ENCODE measurements at places on chromosomes 2 and 18.
A peak's percentile ranks its signal among the peaks of the same experiment; 100 is the strongest.

- no peak for DNase-seq
Measured at GRCh38 chr2:184305105-184305504, 293.2 kb upstream of the ZNF804A start.

GRCh38 chr2:183996825-183997793 lies 601.2 kb upstream of the ZNF804A start:
- DNase-seq, result no peak

DNA sequence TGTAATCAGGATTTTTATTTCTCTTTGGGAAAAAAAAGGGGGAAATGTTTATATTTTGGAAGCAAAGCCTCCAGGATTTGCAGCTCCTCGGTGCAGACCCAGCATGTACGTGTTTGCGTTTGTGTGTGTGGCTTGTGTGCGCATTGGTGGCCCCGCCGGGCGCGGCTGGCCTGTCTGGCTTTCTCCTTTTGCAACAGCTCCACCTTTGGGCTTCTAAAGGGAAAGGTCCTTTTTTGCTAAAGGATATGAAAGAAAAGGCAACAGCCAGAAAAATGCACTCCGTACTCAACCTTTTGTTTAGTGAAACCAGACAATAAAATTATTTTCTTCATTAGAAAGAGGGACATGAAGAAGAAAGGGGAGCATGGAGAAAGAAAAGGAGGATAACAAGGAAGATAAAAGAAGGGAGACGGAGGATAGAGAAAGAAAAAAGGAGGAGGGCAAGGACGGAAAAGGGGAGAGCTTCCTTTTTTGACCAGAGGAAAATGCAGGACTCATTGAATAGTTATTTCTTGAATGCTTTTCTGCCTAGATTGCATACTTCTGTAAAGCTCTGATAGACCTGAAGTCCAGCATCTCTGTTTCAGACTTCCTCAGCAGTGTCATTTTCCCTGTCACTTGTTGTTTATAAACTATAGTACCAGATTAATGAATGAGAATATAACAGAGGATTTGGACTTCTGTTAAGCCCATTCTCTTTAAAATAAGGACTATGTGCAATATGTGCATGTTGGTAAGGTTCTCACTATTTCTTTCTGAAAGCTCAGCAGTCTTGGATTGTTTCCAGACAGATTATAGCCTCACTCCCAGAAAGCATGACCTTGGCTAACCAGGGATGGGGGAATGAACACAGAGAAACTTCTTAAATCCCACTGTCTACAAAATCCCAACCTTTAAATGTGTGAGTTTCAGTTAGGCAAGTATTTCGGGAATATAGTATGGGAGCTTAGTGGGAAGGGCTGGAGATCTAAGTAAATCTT lies 563.1 kb upstream of the PIK3C3 start:
- no peak for DNase-seq

DNA sequence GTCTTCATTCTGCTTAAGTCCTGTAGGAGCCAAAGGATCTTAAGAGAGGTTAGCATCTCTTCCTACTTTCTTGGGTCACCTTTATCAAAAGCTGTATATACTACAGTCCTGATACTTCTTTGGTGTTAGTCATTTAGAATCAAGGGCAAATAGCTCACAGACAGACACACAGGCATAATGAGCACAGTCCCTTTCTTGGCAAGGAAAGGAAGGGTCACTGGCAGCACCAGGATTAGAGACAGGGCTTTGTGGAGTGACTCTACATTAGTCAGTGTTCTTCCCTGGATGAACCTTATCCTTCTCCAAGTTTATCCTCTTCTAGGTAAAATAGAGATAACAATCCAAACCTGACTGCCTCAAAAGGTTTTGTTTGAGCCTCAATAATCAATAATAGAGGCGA lies 40.0 kb upstream of the NCKAP5 start:
- no peak for DNase-seq

GRCh38 chr2:12764075-12764730 lies 47.5 kb downstream of the TRIB2 start:
- no peak for DNase-seq

DNA sequence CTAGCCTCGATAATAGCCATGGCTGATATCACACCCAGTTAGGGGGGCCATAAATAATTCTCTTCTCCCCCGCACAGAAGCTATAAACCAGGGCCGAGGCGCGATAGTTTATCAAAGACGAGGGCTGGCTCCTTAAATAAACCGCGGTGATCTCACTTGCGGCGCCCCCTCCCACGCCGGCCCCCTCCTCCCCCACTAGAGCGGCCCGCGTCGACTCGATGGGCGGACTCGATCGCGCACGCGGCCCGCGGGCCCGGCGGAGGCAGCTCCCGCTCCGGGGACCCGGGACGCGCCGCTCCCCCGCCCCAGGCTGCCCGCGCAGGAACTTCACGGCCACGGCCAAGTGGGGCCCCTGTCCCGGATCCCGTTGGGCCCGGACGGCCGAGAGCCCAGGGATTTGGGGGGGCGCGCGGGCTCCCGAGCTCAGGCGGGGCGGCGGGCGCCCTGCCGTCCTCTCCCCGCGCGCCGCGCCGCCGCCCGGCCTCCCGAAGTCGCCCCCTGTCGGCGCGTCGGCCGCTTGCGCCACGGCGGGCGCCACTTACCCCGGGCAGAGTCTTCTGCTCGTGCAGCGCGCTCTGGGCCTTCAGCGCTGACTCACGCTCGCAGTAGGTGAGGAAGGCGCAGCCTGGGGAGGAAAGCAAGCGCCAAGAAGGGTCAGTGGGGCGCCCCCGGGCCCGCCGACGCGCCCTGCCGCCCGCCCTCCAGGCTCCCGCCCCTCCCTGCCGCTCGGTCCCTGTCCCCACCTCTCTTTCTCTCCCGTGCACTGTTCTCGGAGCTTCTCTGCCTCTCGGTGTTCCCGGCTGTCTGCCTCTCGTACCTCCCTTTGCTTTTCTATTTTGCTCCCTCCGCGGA lies 80.4 kb downstream of the CELF4 start:
- no peak for DNase-seq

DNA sequence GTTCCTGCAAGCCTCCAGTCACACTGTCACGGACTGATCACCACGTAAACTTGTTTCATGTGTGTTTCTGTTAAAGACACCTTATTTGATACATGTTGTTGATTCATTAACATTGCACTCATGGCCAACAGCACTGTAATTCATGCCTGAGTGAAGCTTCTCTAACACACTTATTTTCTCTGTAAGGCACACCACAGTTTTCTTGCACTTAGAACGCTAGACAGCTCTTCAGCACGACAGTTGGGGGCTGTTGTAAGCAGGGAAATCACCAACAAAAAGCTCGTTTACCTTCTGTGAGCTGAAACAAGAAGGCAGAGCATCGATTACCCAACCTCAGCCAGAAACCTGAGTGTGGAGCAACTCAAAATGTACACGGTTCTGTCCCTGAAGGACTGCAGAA lies 28.1 kb downstream of the TNFRSF11A start:
- DNase-seq, result no peak

- no peak for DNase-seq
Measured at GRCh38 chr18:840023-840408, 28.0 kb upstream of the YES1 start.

- DNase-seq, result no peak
Measured at GRCh38 chr2:14977021-14977420, 344.5 kb downstream of the LRATD1 start.

DNA sequence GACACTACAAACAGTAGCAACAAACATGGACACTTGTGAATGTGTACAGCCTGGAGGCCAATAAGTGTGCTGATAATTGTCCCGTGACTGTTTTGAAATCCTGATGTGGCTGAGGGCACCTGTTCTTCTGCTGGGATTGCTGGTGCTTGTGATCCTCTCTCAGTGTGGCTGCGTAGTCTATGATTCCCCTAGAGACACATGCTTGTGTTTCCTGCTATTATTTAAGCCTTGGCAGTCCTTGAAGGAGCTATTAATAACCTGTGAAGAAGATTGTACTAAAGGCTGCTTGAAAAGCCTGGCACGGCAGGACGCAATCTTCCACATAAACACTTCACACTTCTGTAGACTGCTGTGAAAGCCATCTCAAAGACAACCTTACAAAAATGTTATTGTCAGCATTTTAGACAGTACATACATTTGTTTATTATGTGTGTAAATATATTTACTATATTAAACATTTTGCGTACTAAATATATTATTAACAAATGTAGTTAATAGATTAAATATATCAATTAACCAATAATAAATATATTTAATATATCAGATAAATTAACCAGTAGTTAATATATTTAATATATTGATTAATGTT lies 71.4 kb downstream of the GALR1 start:
- DNase-seq, result no peak

GRCh38 chr18:3595369-3596273 lies 145.6 kb downstream of the TGIF1 start:
- DNase-seq, result no peak

DNA sequence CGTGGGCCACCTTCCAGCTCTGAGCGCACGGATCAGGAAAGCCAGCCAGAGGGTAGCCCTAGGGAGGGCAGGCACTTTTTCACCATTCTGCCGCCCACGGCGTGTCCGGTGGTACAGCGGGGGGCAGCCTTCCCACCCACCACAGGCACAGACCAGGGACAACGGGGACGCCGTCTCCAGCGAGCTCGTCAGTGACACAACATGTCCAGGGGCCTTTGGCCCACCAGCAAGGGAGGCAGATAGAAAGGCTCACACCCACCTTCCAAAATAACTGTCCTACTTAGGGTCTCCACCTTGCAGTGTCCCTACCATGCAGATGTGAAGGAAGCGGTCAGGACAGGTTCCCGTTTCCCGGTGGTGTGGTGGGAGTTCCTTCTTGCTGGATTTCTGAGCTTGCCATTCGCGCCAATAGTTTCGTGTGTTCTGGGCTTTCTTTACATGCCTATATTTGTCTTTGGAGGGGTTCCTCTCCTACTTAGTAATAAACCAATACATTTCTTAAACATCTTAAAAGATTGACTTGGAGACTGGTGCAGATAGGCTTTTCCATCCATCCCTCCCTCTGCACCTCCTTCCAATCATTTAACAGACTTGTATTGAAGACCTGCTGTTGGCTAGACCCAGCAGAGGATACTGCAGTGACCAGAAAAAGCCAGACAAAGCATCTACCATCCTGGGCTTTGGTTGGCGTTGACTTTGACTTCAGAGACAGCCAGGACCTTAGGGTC lies 872 bp downstream of the ASB1 start:
- DNase-seq, result no peak

GRCh38 chr2:85888684-85889626 lies at the start of gene ST3GAL5:
TSS of gene ST3GAL5 (minus strand) at chr2:85888990. CDS start at chr2:85888905, 85 bp downstream.
- DNase-seq, result peak; percentile 91

DNA sequence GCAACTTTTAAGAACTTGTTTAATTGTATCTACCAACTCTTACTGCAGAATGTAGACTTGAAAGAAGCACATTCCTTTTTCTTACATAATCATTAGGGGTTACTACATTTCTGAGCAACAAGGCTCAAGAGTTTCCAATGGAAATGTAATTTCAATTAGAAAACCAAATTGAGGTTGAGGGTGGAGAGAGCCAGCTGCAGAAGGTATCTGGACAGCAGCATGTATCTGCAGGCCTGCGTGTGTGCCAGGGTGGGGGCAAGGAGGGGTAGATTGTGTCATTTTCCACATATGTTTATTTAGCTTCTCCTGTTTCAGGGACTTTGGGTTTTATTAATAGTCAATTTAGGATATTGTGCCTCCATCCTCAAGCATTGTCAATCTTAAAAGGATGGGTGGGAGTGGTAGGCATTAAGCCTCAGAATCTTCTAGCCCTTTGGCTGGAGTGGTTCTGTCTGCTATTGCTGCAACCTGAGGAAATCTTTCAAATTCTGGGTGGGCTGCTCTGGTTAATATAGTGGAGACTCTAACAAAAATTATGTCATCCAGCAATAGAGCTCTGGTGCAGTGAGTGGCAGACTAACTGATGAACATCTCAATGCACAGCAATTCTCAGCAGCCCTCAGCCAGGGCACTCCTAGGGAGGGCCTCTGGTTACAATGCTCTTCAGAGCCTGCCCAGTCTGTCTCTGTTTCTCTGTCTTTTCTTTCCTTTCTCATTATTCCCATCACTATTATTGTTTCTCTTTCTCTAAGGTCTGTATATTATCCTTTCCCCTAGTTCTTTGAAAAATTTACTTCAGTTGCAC lies 151.4 kb downstream of the RPIA start:
- no peak for DNase-seq

GRCh38 chr2:218485986-218486667 lies 67.2 kb downstream of the VIL1 start:
- DNase-seq, result no peak

DNA sequence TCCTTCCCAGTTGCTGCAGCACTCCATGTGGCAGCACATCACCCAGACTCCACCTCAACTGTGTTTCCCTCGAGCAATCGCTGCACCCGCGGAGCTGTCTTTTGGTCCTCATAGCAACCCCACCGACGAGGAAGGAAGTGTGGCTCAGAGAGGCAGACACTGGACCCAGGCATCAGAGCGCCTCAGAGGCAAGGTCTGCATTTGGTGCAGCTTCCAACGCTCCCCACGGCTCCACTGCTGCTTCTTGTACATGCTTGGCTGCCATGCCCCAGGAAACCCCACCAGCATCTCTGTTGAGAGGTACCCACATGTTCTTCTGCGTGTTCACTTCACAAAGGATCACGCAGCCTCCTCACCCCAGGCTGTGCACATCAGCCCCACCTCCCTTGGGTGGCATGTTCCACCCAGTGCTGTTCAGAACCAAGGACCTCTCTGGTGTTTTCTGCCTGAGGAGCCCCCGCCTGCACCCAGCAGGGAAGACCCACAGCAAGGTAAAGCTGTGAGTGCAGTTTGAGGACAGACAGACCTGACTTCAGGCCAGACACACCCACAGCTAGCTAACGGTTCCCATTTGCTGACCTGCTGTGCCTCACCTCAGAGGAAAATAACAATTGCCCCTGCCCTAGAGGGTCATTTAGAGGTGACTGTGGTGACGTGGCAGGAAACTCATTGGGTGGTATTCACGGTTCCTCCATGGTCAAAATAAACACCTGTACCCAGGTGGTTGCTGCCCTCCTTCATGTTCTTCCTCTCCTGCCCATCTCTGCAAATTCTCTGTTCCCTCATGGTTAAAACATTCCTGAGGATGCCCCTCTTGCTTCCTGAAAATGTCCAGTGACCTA lies 326.3 kb upstream of the MYT1L start:
- DNase-seq, result no peak

GRCh38 chr2:105803337-105803736 lies 58.6 kb downstream of the NCK2 start:
- DNase-seq, result no peak

Data from stimulated activated CD8-positive, alpha-beta memory T cell treated with anti-CD3 and anti-CD28 coated beads, Interleukin-12 subunit alpha, Interleukin-12 subunit beta, amount 100 ng/mL, for 1 hour (primary cell).